ENCODE measurements at places on chromosomes 1 and 21.

DNA sequence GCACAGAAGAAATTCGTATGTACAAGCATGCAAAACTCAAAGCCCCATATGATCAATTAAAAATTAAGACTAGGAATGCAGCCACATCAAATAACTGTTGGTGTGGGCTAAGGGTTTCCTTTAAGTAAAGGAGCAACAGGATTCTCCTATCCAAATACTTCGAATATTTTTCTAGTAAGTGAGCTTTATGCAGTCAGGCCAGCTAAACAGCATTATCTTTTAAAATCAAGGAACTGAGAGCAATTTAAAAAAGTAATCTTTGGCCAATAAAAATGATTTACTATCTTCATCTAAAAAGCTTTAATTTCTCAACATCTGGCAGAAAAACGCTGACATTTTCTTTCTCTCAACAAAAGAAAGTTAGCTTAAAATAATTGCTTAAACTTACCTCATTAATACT lies 19.8 kb downstream of the CNN3 start:
- no peak for DNase-seq

DNA sequence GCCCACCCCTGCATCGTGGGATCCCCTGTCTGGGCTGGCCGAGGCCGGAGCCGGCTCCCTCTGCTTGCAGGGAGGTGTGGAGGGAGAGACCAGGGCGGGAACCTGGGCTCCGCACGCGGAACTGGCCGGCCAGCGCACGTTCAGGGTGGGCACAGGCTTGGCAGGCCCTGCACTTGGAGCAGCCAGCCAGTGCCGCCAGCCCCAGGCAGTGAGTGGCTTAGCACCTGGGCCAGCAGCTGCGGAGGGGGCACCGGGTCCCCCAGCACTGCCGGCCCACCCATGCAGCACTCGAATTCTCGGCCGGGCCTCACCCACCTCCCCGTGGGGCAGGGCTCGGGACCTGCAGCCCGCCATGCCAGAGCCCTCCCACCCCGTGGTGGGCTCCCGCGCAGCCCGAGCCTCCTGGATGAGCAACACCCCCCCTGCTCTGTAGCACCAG lies 422.6 kb downstream of the AMY1C start:
- DNase-seq: no peak

GRCh38 chr1:117794073-117794472 lies 135.3 kb downstream of the GDAP2 start:
- no peak for DNase-seq

- DNase-seq: no peak
Observed at GRCh38 chr1:224092601-224093000, 21.3 kb upstream of the FBXO28 start.

GRCh38 chr1:39833121-39833520 lies 44.5 kb upstream of the BMP8B start:
- DNase-seq: no peak

DNA sequence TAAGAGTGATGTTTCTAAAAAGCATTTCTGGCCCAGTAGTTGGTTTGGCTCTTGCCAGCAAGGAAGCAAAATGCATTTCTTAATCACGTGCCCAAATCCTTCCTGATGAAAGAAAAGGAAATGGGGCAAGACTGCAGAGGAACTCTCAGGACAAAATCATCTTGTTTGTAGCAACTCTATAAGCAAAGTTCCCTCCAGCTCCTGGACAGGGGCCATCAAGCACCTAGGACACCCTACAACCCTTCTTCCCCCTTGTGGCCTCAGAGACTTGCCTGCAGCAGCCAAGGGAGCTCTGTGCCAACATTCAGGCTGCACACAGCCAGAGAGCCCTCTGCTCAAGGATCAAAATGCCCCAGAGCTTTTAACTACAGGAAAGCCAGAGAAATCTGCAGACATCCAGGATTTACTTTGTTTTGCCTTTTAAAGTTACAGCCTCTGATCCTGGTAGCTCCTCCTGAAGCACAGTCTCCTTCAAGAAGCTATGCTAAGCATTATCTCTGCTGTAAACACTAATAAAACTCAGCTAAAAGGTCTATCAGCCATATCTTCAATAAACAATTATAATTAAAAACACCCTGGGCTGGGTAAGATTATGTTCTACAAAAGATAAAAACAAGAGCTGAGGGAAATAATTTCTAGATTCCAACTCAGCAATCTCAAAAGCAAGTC lies 105.0 kb downstream of the KIAA0319L start:
- no peak for DNase-seq

DNA sequence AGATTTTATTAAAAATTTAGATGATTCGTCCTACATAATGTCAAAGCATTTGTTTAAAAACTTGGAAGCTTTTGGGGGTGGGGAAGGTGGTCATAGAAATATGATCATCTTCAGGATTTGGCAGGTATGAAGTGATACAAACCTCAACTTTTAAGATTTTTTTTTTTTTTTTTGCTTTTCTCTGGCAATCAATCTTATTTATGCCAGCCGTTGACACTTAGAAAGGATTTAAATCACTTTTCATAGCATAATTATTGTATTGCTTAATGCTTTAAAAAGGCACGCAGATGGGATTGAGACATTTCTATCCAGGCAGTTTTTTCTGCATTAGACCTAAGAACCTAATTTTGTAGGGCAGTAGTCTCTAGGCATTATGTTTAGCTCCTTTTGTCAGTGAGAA lies 19.7 kb downstream of the MRPS6 start:
- DNase-seq: no peak

DNA sequence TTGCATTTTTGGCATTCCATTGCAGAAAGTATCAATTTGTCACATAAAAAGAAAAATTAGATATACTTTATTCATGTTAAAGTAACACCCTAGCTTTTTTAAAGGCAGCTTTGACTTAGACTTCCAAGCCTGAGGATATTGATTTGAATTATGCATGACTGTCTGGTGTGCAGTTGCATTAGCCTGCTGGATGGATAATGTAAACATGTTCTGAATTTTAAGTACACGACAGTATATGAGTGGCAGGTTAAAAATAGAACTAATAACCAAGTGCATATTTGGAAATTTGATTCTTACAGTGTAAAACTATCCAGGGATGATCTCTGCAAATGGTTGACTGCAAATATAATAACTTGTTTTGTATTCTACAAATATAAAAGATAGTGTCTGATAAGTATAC lies 124.0 kb downstream of the SYT14 start:
- DNase-seq: no peak

GRCh38 chr21:32468681-32469111 lies 56.2 kb downstream of the EVA1C start:
- DNase-seq: no peak

DNA sequence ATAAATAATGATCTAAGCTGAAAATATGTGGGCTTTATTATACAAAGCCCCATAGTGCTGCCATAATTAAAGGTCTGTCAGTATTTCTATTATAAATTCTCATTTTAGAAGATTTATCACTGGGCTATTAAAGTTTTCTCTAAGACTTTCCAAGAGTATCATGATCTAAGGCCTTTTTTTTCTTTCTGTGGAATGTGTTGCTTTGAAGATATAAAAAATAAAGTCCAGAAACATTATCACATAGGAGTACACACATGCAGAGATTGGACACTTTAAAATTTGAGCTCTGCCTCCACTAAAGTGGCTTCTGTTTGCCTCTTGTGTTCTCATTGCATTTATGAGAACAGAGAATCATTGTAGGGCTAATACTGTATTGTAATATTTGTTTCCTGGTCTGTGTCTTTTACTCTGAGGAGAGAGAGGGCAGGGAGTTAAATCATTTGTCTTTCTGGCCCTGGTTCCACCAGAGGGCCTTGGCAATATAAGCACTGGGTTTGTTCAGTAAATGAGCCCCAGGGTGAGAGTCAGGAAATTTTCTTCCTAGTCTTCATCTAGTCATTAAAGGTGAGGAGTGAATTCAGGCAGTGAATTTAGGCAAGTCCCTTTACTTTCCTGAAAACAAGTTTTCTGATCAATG lies 70.2 kb downstream of the NFIA start:
- no peak for DNase-seq

DNA sequence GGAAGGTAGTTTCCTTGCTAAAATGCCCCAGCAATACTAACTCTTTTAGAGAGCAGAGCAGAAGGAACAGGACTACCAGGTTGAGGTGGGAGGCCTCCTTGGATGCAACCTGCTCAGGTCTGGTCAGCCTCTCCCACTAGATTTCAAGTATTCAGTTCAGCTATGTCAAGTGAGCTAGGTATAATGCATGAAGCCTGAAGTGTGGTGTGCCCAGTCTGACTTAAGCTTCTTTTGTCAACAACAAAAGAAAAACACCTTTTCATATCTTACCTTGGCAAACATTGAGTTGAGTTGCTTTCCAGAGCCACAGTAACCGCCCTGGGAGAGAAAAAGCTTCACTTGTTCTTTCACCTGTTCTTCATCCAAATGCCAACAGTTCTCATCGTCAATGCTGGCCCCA lies 47.8 kb downstream of the UROD start:
- no peak for DNase-seq

DNA sequence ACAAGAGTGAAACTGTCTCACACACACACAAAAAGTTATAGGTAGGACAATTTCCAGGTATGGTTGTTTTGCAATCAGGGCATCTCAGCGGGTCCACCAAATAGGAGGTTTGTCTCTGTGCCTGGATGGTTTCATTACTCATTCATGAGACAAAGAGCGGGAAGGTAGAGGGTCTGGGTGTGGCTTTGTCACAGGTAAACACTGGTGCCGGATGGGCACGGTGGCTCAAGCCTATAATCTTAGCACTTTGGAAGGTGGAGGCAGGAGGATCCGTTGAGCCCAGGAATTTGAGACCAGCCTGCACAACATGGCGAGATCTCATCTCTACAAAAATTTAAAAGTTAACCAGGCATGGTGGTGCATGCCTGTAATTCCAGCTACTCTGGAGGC lies 16.3 kb upstream of the ERVH48-1 start:
- no peak for DNase-seq

- DNase-seq: no peak
Observed at GRCh38 chr1:113782406-113782805, 23.1 kb upstream of the PHTF1 start.

DNA sequence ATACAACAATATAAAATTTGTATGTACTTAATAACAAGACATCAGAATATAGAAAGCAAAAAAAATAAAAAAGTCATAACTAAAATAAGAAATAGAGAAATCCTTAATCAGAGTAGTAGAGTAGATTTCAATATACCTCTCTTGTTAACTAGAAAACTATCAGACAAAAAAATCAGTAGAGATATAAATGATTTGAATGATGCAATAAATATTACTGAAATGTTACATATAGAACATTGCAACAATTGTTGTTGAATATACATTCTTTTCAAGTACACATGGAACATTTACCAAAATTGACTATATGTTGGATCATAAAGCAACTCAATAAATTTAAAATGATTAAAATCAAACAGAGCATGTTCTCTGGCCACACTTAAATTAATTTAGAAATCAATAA lies 31.9 kb upstream of the ADAR start:
- no peak for DNase-seq

DNA sequence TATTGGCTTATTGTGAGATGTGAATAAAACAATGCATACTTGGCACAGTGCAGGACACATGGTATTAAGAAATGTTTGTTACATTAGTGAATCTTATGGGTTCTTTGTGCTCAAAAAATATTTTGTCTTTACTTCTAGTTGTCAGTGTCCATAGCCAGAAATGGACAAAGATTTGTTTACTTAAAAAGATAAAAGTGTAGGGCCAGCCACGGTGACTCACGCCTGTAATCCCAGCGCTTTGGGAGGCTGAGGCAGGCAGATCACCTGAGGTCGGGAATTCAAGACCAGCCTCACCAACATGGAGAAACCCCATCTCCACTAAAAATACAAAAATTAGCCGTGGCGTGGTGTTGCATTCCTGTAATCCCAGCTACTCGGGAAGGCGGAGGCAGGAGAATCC lies 654.6 kb upstream of the NEGR1 start:
- DNase-seq: no peak

- DNase-seq: peak; percentile 52
Observed at GRCh38 chr1:59292562-59292961, 4.3 kb upstream of the FGGY start.

DNA sequence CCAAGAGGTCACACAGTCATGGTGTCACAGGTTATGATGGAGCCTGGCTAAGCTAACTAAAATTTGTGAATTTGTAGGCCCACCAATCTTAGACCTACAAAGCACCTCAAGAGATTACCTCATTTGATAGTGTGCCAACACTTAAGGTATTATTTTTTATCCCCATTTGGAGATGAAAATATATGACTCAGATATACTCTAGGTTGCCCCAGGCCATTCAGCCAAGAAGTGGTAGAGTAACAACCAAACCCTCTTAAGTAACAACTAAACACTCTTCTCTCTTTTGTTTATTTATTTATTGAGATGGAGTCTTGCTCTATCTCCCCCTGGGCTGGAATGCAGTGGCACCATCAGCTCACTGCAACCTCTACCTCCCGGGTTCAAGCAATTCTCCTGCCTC lies 14.3 kb downstream of the NPL start:
- no peak for DNase-seq

GRCh38 chr1:183512450-183512849 lies 40.2 kb downstream of the SMG7 start:
- no peak for DNase-seq

DNA sequence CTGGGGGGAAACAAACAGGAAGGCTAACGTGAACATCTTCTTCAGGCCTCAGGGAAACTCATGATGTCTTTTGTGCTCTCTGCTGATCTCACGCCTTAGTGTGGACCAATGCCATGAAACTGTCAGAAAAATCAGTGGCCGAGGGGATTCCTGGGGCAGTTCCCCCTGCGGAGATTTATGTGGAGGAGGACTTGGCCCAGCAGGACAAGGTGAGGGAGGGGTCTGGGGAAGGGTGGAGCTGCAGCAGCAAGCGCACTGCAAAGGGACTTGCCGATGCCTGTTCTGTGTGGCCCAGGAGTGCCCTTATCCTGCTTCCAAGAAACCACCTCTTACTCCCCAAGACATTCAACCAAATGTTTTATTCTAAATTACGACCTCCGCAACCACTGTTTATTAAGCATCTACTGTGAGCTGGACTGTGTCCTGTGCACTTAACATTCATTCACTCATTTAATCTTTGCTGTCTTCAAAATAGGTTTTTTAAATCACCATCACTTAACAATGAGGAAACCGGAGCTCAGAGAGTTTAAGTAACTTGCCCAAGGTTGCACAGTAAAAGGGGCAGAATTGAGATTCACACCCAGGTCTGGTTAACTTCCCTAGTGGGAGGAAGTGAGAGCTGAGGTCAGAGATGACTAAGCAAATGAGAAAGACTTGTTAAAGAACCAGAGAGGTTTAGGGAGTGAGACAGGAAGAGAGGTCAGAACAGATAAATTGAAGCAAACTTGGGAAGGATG lies 49.7 kb downstream of the FHAD1 start:
- DNase-seq: no peak

GRCh38 chr1:152515434-152515783 lies 1.1 kb downstream of the CRCT1 start:
- no peak for DNase-seq

DNA sequence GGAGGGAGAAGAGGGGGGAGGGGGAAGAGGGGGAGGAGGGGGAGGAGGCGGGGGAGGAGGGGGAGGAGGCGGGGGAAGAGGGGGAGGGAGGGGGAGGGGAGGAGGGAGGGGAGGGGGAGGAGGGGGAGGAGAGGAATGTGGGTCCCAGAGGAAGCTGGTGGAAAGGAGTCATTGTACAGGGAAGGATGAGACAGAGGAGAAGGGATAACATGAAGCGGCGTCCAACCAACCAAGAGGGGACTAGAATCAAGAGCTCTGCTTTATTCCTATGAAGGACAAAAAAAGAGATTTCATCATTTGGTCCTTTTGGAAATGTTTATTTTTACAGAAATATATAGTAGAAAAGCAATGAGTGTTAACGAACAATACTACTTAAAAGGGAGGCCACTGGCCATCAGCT lies 24.5 kb downstream of the COA6 start:
- no peak for DNase-seq

Measured in HuH-7 (cell line).